ENCODE measurements at places on chromosomes 7 and 10.

GRCh38 chr7:115116773-115117715 is 195.2 kb downstream of the MDFIC start:
- no peak for DNase-seq

DNA sequence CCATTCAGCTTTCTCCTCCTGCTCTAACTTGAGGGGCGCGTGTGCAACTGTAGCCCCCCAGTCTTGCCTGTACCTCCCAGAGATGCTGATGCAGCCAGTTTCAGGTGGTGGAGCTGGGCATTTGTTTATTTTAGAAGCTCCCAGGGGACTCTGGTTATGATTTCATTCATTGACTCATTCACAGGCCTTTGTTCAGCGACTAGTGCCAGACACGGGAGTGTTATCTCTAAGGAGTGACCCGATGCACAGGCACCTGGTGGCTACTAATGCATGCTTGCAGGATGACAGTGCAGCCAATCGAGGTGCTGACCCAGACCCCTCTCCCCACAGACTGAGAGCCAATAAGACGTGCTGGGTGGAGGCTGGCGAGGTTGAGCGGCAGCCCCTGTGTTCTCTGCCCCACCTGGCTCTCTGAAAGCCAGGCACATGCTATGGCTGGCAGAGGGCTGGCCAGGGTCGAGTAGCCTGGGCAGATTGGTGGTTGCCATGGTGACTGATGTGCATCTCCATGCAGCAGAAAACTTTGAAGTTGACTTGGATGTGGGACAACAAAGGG is 19.7 kb upstream of the SLC18A2 start:
- no peak for DNase-seq

DNA sequence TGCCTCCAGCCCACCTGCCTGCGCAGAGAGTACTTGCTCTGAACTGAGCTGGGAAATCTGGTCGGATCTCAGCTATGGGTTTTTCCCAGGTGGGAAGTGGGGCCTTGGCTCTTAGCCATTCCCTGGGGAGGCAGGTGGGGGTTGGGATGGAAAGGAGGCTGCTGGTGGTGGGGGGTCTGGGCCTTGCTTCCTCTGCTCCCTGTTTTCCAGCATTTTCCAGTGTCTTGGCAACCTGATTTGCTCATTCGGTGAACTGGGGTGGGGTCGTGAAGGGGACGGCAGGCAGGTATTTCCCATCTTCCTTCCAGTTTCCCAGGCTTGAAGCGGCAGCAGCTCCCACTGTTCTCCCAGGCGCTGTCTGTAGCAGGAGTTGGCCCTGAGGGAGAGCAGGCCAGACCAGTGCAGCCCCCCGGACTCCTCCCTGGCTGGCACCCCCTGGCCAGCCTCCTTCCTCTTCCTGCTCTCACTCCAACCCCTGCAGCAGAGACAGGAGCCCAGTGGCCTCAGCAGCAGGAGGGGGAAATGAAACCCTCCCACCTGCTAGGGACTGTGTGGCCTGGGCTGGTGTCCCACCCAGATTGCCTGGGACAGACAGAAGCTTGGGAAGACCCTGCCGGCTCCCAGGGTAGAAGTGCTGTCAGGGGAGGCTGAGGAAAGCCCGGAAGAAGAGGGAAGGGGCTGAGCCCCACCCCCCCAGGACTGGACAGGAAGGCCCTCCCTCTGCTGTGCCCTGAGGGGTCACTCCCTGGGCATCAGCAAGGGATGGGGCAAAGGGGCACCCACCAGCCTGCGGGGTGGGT is 6.6 kb downstream of the TRIM8 start:
- no peak for DNase-seq

DNA sequence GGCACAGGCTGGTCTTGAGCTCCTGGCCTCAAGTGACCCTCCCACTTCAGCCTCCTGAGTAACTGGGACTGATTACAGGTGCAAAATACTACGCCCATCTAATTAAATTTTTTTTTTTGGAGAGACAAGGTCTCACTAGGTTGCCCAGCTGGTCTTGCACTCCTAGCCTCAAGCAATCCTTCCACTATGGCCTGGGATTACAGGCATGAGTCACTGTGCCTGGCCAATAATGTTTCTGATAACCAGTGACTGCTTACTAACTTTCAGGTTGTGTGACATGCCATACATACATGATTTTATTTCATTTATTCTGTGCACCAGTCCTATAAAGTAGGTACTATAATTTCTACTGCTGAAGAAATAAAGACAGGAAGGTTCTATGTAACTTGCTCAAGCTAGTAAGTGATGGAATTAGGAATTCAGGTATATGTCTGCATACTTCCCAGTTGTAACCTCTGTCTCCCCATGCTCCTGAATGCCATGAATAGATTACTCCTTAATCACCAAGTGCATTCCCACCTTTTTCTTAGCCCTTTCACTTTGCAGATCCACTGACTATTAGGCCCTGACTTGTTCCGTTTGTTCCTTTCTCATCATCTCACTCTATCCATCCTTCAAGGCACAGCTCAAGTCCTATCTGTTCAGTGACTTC is 28.1 kb downstream of the MCU start:
- DNase-seq: no peak

DNA sequence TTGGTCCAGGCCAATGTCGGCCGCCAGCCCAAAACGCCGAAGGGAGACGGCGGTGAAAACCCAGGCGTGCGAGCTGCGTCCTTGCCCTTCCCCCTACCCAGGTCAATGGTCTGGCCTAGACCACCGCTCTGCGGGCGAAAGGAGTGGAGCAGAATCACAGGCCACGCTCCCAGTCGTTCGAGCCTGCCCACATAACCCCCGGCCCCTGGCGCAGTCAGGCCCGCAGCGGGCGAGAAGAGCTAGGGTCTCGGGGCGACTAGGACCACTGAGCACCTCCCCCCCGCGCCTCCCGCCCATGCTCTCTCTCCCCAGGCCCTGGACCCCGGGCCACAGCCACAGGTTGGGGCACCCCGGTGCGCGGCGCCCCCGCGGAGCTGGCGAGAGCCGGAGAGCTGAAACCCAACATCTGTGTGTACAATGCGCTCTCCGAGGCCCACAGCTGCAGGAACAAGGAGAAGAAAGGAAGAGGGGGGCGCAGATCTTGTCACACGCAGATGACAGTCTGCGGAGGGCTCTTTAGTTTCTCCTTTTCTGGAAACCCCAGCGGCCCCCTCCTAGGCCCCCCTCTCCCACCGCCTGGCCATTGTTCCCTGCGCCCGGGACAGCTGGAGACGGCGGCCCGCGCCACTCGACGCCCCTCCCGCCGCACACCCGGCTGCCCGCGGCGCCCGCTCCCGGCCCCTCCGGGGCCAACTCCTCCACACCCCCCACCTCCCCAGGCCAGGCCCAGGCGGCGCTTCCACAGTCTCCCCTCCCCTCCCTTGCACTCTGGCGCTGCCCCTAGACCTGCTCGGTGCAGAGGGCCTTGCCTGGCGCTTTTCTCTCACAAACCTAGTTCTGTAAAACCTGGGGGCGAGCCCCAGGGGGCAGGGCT is 355.0 kb downstream of the DNAJB6 start:
- DNase-seq: no peak
